ENCODE measurements at places on chromosomes 16 and 17. TPM values are rescaled to one million over a fixed set of nuclear protein-coding genes. Genes with fewer than 3 reads are reported as not detected.

DNA sequence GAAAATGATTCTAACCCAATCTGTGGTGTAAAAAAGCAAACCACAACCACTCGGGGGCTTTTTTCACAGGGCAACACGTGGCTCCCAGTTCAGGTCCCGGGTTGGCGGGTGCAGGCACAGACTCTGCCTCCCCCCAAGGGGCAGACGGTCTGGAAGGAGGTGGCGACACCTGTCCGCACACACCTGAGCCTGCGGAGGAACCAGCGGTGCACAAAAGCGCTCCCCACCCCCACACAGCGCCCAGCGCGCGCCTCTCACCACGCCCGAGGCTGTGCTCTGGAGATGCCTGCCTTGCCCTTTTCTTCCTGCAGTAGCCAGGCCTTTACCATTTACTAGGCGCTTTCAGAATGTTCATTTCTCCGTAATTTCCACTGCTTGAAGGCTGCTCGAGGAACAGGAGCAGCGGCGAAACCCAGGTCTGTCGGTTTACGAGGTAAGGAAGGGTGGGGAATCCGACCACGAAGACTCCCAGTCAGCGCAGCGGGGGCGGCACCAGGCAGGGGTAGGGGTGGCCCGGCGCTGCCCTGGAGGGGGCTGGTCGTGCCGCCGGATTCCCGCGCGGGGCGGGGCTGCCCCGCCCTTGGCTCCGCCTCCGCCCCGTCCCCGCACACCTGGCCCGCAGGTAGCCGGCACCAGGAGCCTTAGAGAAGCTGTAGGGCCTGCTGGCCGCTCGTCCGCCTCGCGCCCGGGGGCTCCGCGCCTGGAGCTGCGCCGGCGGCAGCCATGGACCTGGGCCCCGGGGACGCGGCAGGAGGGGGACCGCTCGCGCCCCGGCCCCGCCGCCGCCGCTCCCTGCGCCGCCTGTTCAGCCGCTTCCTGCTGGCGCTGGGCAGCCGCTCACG lies at the start of gene USP43:
Gene USP43 (plus strand): TSS at position 608 of the 842 bp plus-strand sequence. CDS start 116 bp downstream, at position 724.
- peak; percentile 71 for DNase-seq

- no peak for DNase-seq
Observed at GRCh38 chr16:12548270-12548983, 255.3 kb downstream of the CPPED1 start.

DNA sequence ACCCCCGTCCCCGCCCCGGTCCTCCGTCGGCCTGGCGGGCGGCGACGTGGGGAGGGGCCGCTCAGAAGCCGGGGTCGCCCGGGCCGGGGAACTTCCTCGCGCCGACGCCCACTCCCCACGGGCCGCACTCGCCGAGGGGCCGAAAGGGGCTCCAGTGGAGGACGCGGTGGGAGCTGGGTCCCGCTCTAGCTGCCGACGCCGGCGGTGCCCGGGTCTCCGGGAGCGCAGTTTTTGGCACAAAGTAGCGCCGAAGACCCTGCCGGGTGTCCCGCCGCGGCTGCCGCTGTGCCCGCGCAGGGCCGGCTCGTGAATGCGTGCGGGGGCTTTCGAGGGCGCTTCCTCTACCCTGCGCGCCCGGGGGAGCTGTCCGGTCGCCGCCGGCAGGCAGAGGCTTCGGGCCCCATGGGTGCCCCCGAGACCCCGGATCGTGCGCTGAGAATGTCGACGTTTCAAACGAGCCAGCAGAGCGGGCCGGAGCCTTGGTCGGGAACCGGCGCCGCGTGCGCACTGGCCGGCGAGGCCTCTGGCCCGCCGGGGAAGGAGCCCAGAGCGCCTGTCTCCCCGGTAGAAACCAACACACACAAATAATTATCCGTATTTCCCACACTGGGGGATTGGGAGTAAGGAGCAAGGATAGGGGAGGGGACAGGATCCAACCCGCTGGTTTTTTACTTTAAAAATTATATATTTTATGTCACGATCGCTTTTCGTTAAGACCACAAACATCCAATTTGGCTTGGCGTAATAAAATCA lies 46.6 kb upstream of the SLC38A10 start:
- peak; percentile 35 for DNase-seq

Gene ZNF213
- 7.0 TPM for total RNA-seq

- no peak for DNase-seq
Observed at GRCh38 chr16:11051879-11052808, 107.8 kb downstream of the CLEC16A start.

DNA sequence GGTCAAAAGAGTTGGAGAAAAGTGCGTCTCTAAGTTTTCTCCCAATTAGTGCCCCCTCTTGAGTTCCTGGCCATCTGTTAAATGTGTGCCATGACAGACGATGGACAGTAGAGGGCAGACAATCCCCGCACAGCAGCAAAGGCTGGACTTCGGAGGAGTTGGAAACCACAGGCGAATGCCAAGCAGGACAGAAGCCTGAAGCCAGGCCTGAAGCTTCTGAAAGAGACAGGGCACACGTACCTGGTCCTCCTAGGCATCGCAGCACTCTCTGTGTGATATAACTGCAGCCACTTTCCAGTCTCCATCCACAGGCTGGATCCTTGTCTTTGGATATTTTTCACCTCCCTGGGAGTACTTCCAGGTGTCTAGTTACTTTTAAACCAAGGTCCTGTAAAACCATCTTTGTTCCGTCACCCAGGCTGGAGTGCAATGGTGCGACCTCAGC lies 14.5 kb downstream of the C17orf100 start:
- peak; percentile 78 for DNase-seq

- DNase-seq = no peak
Observed at GRCh38 chr17:12898110-12898509, 108.8 kb downstream of the ARHGAP44 start.

Gene ASPHD1
- 11.2 TPM for total RNA-seq

Gene CTCF
- 25.2 TPM for total RNA-seq

GRCh38 chr17:57514614-57515013 lies 230.5 kb downstream of the CCDC182 start:
- DNase-seq = no peak

GRCh38 chr17:67421869-67422273 lies 44.8 kb downstream of the PITPNC1 start:
- DNase-seq = no peak

Gene KRT27
- total RNA-seq = not detected

Gene LRRC46
- total RNA-seq = 0.43 TPM

GRCh38 chr16:66044089-66044488 lies 322.4 kb upstream of the CDH5 start:
- DNase-seq = no peak

GRCh38 chr17:42651392-42651791 lies 7.7 kb upstream of the TUBG2 start:
- no peak for DNase-seq

Gene BCL6B
- total RNA-seq = 2.5 TPM

Gene GPR179
- 0.08 TPM for total RNA-seq

DNA sequence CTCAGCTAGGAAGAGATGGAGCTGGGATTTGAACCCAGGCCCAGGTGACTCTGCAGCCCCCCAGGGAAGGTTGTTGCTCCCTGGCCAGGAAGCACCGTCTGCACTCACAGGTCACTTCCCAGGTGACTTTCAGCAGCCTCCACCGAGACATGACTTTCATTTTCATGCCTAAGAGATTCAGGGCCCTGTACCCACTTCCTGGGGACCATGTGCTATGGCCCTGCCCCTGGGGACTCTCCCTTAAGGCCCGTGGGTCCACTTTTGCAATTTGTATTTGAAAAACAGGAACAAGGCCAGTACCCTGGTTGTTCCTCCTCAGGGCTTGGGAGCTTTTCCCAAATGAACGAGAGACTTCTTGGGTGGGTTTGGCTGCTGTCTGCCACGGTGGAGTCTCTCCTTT lies 191.0 kb downstream of the IRF8 start:
- no peak for DNase-seq

Gene ZNF469
- total RNA-seq = 0.83 TPM

GRCh38 chr16:57062329-57062728 lies 30.1 kb upstream of the CPNE2 start:
- no peak for DNase-seq

Gene KIF19
- total RNA-seq = 0.22 TPM

GRCh38 chr17:79154951-79155585 lies 80.4 kb downstream of the ENGASE start:
- no peak for DNase-seq

DNA sequence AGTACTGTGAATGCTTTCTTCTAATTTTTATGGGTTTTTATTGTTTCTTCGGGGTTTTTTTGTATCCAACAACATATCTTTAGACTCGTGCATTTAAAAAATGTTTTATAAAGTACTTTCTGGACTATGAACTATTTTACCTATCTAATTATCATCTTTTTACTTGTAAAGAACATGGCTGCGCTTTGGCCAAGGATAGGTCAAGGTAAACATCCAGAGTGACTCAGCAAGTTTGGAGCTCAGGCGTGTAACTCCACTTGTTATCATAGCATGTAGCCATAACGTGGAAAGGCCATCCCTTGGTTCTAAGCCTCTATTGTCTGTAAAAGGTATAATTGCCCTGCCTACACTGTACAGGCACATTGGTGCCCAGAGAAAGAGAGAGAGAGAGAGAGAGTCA lies 818.0 kb upstream of the GOT2 start:
- DNase-seq = no peak

Gene KRT10
- 19.5 TPM for total RNA-seq

Gene MAF
- 3.0 TPM for total RNA-seq

DNA sequence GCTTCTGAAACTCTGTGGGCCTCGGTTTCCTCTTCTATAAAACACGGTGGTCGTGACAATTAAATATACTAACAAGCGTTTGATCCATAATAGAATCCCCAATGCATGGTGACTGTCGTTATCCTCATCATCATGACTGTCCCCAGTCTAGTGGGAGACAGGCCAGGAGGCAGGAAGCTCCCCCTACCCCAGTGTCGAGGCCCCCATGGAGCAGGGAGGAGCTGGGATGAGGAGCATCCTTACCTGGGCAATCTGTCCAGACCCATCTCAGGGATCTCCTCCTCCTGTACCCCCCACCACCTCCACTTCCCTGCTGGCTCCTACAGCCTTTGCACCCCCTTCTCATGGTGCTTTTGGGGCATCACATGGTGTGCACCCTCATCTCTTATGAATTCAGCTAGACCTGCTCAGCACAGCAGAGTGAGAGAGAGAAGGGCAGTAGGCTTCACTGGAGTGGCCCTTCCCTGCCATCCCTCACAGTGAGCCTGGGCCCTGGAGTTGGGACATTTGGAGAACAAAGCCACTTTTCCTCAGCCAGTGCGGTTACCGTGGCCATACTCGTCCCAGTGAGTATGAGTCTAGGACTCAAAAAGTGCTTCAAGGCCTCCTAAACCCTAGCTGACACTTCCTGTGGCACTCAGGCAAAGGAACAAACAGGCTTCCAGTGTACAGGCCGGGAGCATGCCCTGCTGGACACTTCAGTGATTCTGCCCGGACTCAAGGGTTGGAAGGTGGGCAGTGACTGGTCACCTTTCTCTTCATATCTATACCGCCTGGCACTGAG lies 148.6 kb downstream of the CLEC16A start:
- no peak for DNase-seq

Gene TOP2A
- total RNA-seq = 0.19 TPM
